Stomach (tissue), 19 donors: ENCODE measurements at places on chromosomes 16 and 17. TPM values are rescaled to one million over a fixed set of nuclear protein-coding genes. Genes with fewer than 3 reads are reported as not detected.

- DNase-seq = no peak
Measured at GRCh38 chr16:68289202-68289601, 21.5 kb downstream of the SLC7A6OS start.

TLCD3B gene
- total RNA-seq = not detected

DNA sequence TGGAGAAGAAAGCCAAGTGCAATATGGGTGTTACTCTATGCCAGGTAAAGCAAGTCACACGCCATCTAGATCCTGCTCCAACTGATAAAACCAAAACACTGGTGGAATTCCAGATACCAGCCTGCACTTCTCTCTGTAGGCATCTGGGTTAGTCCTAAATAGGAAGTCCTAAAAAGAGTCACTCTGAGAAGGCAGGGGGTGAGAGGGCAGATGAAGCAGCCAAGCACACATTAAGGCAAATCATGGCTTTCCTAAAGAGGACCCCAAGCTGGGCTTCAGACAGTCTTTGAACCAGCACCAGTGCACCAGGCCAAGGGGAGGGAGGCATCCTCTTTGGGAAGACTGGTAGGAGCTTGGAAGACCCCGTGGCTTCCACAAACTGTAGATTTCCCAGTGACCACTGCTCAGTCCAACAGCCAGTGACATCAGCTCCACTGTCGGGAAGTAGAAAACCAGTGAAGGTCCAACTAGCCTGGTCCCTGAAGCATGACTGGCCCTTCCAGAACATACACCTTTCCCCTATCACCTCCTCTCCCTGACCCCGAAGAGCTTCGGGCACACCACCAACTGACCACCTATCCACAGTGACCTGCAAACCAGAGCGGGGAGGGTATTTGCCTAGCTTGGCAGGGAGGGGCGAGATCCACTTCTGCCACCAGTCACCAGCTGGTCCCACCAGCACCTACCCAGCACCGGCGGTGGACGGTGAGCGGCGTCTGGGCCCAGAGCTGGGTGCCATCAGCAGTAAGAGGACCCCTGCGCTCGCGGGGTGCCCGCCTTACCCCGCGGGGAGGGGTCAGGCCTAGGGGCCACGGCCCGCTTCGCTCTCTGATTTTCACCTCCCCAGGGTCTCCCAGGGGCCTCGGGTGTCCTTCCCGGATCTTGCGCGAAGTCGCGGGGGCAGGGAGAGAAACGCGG is 1.0 kb downstream of the LITAF start:
- DNase-seq = peak; percentile 42

GRCh38 chr16:70744366-70744765 is 56.6 kb downstream of the VAC14 start:
- DNase-seq = no peak

DNA sequence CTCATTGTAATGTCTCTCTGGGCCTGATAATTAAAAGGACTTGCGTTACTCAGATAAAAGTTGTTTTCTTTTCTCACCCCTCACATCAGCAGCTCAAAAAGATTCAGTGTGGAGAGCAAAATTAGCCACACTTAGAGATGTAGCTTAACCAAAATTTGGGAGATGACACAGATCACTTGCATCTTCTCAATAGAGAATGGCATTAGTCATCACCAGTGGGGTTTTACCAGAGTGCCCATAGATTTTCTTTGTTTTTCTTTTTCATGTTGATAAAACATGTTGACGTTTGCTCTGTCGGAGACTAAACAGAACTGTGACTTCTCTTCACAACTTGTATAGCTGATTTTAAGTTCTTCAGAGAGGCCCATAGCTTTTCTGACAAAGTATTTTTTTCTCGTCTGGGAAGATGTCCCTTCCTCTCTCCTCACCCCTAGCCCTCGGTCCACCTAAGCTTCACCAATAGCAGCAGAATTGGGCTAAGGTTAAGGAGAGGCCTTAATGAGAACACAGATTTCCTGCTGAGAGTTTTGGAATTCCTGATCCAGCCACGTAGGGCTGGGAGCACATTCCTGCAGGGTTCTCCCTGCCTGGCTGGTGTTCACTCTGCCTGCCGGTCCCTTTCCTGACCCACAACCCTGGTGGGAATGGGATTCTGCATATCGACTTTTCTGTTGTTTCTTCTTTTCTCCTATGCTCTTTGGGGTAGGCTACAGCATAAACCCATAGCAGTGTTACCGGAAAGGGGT is 92.6 kb downstream of the CACNG3 start:
- DNase-seq = no peak

DNA sequence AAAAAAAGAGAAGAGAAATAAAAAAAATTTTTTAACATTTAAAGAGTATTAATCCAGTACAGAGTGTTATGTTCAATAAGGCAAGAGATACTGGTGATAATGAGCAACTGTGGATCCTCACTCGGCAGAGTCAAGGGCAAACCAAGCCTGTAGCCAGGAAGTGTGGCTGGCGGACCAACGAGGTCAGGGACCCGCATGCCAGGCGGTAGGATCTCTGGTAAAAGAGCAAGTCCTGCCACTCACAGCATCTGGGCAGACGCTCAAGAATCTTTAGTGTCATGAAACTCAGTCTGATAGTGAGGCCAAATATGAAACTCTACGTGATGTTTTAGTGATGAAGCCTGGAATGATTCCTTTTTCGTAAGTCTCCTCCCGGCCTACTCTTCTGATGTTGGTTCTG is 8.3 kb upstream of the GEMIN4 start:
- DNase-seq = no peak

DNA sequence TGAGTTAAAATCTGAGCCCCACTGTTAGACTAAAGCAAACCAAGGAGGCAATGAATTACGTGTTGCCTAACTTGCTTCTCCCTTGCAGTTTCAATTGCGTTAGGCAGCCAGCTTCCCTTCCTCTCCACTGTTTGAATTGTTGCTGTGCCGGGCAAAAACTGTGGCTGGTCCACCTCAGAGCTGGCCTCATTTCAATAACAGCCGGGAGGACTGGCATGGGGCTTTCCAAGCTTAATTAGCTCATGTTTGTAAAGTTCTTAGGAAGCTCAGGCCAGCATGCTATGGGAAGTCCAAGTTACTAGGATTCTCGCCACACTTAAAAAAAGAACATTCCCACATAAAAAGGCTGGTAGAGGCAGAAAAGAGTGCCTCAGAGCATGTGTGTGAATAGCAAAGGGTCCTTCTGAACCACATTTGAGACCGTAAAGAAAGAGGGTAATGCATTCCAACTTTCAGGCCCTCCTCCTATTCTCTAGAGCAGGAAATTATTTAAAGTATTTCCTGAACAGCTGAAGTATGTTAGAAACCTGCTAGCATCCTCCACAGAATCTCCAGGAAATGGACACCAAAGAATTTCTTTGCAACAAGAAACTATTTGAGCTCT is 79.0 kb upstream of the SMURF2 start:
- peak; percentile 51 for DNase-seq

- DNase-seq = peak; percentile 86
Measured at GRCh38 chr16:19114359-19115147, 789 bp downstream of the ITPRIPL2 start.

- no peak for DNase-seq
Measured at GRCh38 chr16:50411034-50411433, 42.2 kb upstream of the BRD7 start.

GRCh38 chr17:80845069-80845862 is 146.4 kb upstream of the CHMP6 start:
- DNase-seq = no peak

RNF222 gene
- not detected for total RNA-seq

DNA sequence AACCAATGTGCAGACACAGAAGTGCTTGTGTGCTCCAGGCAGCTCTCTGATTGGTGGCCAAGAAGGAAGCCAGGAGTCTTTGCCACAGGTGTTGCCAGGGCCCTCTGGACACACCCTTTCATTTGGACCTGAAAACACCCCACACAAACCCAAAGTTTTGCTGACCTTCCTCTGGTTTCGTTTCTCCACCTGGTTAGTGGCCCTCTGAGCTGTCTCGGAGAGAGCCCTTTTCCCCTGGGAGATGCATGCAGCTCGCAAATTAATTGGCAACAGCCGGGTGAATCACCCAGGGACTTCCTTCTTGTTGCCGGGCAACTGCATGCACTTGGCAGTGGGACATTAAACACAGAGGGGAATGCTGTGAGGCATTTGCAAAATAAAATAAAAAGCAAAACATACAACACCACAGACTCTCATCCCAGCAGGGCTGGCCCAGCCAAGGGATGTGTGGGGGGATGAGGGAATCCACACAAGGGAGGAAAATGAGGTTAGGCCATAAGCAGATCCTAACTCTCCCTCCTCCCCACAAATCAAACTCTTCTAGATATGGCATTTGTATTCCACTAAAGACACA is 286.6 kb downstream of the SOX9 start:
- peak; percentile 92 for DNase-seq

DNA sequence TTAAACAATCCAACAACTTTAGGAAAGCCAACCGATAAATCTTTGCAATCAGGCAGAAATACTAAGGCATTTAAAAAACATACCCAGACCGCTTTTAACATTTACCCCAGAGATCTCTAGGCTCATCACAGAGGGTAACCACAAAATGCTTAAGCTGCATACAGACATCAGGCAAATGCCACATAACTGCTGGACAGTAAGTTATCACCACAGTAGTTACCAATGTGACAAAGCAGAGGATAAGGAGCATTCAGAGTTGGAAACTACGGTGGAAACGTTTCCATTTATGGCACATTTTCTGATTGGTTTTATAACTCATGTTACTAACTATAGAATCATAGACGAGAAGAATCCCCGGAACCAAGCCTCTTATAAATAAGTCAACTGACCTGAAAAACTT is 77.5 kb downstream of the KANSL1 start:
- no peak for DNase-seq

DNA sequence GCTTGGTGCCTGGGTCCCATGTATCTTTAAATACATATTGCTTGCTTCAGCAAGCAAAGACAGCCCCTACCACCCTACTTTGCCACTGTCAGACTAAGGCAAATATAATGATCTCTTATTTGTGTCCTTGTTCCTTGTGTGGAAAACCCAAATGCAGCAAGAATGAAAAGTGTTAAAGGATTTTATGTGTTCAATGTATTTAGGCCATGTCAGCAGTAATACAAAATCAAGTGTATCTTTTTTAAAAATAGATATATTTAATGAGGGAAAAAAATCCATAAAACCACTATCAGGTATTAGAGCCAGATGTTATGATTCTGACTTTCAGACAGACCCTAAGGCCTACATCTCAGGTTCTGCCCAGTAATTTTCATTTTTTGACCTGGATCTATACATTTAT is 374.5 kb downstream of the SEC14L1 start:
- no peak for DNase-seq

- DNase-seq = no peak
Measured at GRCh38 chr16:10885246-10885645, 8.2 kb downstream of the CIITA start.

DNA sequence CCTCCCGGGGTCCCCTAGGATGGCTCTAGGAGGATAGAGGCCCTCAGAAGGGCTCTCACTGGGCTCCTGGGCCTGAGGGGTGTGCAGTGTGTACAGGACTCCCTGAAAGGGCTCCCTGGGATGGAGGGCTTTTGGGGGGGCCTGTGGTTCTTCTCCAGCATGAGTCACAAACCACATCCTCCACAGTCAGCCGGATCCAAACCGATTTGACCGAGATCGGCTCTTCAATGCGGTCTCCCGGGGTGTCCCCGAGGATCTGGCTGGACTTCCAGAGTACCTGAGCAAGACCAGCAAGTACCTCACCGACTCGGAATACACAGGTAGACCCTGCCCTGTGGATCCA is 4.5 kb downstream of the TRPV2 start:
- DNase-seq = no peak

GRCh38 chr17:48270899-48271298 is 159.1 kb downstream of the SKAP1 start:
- no peak for DNase-seq

SLC5A10 gene
- not detected for total RNA-seq

GRCh38 chr16:70421473-70422311 is 17.2 kb downstream of the ST3GAL2 start:
- DNase-seq = no peak

GRCh38 chr16:29198231-29198630 is 208.3 kb downstream of the NPIPB11 start:
- no peak for DNase-seq

GRCh38 chr17:31051506-31051905 is 43.3 kb upstream of the NF1 start:
- no peak for DNase-seq

SCRN2 gene
- 27.1 TPM for total RNA-seq

CDT1 gene
- 26.8 TPM for total RNA-seq

OTOP2 gene
- not detected for total RNA-seq

EVI2B gene
- total RNA-seq = 9.8 TPM

HOXB8 gene
- total RNA-seq = 1.3 TPM

DNA sequence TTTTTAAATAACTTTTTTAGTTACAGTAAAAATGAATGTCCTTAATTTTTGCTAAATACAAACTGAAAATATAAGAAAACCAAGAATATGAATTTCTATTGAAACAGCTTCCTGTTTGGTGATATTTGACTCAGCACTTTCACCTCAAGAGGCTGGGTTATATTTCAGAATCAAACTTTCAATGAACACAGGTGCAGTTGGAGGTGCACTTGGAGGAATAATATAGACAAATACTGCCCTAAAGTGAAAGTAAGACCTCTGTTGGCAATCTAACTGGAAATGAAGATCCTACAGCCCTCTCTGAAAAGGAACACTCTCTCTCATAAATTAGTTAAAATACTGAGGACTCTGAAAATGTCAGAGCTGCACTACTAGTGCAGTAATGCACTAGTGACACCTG is 106.2 kb downstream of the BRIP1 start:
- no peak for DNase-seq

GRCh38 chr17:27741971-27742575 is 58.3 kb downstream of the NOS2 start:
- DNase-seq = no peak

DNA sequence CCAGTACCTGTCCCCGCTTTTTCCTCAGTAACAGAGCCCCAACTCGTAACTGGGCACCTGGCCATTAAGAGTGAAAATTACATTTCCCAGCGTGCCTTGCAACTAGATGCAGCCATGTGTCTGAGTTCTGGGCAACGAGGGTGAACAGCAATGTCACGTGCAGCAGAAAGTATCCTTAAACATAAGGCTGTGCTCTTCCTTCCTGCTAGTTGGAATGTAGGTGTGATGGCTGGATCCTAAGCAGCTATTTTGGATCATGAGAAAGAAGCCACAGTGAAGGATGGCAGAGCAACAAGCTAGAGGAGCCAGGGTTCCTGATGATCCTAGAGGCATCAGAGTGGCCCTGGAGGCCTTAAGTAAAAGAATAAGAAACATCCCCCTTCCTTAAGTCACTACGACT is 36.0 kb downstream of the ACTG1 start:
- DNase-seq = no peak

RAC3 gene
- 11.6 TPM for total RNA-seq

- DNase-seq = no peak
Measured at GRCh38 chr17:67095803-67096202, 51.4 kb downstream of the CACNG1 start.

HAS3 gene
- total RNA-seq = 5.9 TPM

MEOX1 gene
- total RNA-seq = 2.0 TPM

- no peak for DNase-seq
Measured at GRCh38 chr16:50335196-50335958, 33.4 kb downstream of the BRD7 start.

CCL23 gene
- total RNA-seq = not detected

- no peak for DNase-seq
Measured at GRCh38 chr17:47678196-47678595, 15.8 kb upstream of the TBKBP1 start.
